Central memory CD4-positive, alpha-beta T cell (primary cell): ENCODE measurements at places on chromosomes 6 and 20.

DNA sequence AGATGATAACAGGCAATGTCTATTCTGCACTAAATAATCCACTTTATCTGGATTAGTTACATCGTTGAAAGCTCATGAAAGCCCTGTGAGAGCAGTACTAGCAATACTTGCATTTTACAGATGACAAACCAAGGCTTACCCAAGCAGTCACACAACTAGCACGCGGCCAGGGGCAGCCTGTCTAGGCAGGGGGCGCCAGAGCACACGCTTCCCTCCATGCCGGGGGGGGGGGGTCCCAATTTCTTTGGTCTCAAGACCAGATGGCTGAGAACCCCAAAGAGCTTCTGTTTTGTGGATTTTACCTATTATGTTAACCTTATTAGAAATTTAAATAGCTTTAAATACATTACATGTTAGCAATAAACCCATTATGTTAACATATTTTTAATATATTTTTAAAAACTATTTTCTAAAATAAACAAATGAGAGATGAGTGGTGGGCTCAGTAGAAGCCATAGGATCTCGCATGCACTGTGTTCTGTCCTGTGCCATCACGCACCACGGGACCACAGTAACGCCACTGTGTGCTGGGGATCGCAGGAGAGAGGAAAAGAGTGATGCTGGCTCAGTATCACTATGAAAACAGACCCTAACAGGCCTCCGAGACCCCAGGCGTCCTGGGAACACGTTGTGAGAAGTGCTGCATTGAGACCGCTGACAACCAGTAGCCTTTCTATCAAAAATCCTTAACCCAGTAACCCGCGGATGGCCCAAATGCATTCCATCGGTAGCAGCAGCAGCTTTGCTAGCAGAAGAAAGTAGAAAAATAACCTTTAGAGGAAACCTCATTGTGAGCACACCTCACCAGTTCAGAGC, 5.3 kb upstream of the PRR18 start:
- no peak for DNase-seq

DNA sequence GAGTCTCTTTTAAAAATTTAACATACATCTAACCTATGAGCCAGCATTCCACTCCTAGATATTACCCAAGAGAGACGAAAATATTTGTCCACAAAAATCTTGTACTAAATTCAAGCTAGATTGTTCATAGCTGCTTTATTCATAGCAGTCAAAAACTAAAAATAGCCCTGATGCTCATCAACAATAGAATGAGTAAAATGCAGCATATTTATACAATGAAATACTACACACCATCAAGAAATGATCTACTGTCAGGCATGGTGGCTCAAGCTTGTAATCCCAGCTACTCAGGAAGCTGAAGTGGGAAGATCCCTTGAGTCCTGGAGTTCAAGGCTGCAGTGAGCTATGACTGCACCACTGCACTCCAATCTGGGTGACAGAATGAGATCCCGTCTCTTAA, 22.0 kb upstream of the SRC start:
- DNase-seq: no peak

DNA sequence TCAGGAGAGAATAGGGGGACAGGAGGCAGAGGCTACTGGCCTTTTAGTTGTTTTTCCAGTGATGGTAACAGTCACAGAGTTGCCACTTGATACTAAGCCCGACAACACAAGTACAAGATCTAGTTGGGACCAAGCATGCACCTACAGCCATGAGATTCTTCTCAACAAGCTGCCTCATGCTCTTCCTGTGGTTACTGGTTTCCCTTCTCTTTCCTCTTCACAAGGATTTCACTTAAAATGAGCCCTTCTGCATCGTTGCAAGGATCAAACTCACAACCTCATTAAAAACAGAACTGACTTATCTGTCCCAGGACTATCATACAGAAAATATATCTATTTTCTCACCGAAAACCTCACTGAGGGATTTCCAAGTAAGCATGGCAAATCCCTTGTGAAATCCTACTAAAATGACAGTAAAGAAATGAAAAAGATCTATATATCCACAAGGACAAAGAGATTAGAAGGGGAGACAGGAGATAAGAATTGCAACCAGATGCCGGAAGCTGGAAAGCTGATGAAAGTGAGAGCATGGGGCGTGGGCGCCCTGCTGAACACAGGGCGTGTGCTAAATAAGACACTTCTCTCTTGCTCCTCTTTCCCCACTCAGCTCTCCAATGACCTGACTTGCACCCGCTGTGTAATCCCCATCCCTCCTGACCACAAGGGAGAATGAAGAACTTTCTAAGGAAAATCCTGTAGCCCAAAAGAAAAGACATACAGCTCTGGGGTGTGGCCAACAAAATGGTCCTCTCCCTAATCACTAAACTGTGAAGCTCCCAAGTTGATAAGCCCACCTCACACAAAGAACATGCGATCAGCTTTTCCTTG, 13.4 kb downstream of the MTFR2 start:
- DNase-seq: no peak

- DNase-seq: no peak
Measured at GRCh38 chr6:137787016-137787415, 80.0 kb upstream of the TNFAIP3 start.

DNA sequence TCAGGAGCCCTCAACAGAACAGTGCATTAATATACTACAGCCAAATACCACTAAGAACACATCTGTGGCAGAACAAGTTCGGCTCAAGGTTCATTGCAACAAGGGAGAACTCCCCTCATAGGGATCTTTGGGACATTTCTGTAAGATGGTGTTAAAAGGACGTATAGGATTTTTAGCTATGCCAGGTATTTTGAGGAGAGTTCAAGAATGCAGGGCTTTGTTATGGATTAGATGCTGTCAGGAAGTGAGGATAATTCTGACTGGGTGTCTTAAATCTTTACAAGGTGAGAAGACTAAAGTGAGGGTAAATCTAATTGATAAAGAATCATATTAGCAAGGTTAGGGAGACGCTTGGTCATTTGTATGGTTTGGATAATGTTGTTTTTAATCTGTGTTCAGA, 83.7 kb upstream of the AHI1 start:
- DNase-seq: no peak

DNA sequence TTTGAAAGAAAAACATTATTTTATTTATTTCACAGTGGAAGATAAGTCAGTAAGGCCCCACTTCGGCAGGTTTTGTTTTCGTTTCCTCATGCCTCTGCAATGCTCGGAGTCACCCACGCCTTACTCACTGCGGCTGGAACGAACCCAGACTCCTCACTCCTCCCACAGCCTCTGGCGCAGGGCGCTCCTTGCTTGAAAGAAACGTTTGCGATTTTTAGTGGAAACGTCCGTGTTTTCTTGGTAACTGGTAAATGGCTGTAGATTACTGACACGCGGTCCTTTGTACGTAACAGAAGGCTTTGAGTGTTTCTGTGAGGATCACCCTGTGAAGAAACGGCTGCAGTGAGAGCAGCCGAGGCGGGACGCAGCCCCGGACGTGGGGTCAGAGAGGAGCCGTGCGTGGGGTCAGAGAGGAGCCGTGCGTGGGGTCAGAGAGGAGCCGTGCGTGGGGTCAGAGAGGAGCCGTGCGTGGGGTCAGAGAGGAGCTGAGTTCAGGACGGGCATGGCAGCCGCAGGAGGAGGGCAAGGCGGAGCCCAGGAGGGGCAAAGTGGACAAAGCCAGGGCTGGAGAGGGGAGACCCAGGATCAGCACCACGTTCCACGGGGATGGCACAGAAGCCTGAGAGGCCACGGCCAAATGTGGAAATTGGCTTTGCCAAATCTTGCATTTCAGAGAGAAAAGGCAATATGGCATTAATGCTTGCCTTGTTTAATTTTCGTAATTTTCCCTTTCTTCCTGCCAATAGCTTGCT, 198.6 kb upstream of the THBS2 start:
- DNase-seq: no peak

GRCh38 chr6:163354085-163354484, 60.4 kb upstream of the QKI start:
- DNase-seq: no peak

DNA sequence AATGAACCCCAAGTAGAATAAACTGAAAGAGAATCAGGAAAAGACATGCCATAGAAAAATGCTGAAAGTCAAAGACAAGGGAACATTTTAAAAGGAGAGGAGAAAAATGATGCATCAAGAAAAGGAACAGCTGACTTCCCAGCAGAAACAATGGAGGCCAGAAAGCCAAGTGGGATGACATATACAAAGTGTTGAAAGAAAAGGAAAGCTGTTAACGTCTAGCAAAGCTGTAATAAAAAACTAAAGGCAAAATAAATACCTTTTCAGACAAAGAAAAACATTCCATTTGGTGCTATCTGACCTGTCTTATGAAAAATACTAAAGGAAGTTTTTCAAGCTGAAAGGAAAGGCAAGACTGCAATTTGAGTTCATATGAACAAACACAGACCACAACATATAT, 34.1 kb upstream of the PDE10A start:
- no peak for DNase-seq

GRCh38 chr6:104969785-104970581, 13.1 kb downstream of the LIN28B start:
- no peak for DNase-seq

DNA sequence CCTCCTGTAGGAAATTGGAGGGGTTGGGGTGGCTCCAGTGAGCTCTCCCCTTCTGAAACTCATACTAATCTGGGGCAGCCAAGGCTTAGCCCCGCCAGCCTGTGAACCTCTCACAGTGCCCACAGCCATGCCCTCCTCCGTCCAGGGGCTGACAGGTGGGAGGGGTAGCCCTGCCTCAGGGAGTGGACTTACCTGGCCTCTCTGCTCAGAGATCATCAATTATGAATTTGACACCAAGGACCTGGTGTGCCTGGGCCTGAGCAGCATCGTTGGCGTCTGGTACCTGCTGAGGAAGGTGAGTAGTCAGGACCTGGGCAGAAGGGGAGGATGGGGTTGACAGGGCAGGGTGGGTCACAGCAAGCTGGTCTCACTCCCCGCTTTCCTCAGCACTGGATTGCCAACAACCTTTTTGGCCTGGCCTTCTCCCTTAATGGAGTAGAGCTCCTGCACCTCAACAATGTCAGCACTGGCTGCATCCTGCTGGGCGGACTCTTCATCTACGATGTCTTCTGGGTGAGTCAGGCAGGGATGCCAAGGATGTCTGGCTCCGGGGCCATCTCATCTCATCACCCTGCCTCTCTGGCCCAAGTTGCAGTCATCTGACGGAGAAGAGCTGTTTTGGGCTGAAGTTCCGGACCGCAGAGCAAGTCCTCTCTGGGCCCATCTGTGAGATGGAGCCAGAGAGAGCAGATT, 34.7 kb downstream of the HM13 start:
- DNase-seq: no peak

DNA sequence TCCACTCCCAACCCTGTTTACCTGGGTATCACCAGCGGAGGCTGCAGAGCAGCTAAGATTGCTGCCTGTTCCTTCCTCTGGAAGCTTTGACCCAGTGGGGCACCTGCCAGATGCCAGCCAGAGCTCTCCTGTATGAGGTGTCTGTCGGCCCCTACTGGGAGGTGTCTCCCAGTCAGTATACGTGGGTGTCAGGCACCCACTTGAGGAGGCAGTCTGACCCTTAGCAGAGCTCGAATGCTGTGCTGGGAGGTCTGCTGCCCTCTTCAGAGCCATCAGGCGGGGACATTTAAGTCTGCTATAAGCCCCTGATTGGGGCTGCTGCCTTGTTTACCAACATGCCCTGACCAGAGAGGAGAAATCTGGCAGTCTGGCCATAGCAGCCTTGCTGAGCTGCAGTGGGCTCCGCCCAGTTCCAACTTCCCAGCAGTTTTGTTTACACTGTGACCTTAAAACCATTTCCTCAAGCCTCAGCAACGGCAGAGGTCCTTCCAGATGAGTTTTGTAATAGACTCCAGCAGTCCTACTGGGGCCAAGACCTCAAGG, 2.8 kb downstream of the RAET1E start:
- DNase-seq: no peak

DNA sequence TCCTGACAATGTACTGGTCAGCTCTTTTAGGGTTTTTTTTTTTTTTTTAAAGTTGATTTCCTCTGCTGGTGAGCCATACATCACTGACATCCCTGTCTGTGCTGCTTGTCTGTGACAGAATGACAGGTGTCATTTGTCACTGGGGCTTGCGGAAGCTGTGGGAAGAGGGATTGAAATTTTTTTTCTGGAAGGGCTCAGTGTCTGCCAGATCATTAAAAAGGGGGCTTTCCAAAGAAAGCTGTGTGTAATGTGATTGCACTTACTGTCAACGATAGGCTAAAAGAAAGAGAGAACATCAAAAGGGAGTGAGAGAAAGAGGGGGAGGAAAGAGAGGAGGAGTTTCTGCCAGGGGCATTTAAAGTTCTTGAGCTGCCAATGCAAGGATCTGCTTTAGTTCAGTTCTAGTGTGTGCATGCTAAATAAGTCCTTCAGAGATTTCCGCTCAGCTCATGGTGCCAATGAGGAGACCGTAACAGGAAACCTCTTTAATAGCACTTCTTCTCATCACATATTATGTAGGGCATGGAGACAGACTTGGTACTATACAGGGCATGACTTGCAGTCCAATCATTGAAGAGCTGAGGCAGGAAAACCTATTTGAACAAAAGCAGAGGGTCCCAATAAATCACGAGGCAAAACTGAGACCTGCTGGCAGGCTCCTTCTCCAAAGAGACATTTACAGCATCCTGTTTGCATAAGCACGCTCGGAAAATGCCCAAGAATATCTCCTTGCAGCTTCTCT, 177.2 kb downstream of the TSHZ2 start:
- DNase-seq: no peak

GRCh38 chr20:51609251-51609650, 66.7 kb upstream of the NFATC2 start:
- no peak for DNase-seq

GRCh38 chr6:5078121-5078669, 6.9 kb upstream of the PPP1R3G start:
- DNase-seq: no peak

DNA sequence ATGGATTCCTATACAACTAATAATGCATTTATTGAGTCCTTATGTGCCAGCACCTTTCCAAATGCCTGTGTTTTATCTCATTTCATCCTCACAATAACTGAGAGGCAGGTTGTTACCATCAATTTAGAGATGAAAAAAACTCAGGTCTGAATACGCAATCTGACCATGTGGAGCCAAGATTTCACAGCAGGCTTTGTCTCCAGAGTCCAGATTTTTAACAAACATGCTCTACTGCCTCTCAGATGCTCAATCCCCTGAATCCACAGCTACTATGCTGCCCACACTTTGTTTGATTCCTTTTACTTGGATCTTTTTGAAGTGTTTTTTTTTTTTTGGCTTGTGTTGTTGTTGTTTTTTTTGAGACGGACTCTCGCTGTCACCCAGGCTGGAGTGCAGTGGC, 46.8 kb downstream of the B4GALT5 start:
- DNase-seq: no peak

DNA sequence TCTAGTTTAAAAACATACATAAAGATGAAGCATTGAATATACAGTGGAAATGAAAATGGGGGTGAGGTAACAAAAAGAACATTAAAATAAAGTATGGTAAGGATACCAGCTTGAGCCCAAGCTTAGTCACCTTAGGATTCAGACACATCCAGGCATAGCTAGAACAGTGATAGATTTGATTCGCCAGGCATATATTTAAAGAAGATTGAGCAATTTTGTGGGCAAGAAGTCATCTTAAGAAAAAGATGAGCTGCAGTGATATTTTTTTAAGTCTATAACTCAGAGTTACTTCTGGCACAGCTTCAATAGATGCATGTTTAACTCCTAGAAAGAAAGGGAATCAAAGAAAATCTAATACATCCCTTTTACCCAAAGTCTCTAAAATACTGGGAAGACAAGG, 97.9 kb downstream of the BMP5 start:
- no peak for DNase-seq

- DNase-seq: no peak
Measured at GRCh38 chr6:23446469-23446967, 679.5 kb upstream of the NRSN1 start.
